ENCODE measurements at places on chromosomes 1 and 21.

DNA sequence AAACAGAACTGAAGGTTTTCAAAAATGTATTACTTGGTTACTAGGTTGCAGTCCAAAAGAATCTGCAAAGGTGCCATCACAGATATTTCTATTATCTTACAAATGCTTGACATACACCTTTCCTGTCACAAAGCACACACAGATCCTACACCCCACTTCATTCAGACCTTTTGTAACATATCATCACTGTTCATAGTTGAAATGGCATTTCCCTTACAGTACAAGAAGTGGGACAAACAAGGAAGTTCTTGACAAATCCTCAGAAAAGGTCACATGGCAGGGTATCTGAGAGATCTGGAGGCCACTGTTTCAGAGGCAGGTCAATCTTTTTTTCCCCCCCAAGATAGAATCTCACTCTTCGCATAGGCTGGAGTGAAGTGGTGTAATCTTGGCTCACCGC lies 21.3 kb downstream of the TOR1AIP2 start:
- no peak for DNase-seq

- no peak for DNase-seq
Observed at GRCh38 chr1:166490437-166490991, 323.7 kb upstream of the FAM78B start.

DNA sequence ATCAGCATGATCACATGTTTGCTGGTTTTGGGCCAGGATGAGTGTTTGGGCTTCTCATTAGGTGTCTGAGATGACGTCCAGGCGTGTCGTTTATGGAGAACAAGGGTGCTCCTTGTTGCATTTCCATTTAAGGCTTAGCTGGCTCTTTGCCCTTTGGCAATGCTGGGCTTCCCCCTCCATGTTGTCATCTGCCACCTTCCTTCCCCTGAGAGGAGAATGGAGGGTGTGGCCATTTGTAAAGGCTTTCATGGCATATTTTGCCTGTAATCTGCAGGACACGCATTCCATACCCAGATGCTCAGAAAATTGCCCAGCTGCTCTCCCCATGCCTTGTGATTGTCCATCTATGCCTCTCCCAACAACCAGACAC lies 27.7 kb downstream of the PKP1 start:
- DNase-seq, result no peak

GRCh38 chr1:44040846-44041245 lies 9.6 kb upstream of the SLC6A9 start:
- DNase-seq, result no peak

DNA sequence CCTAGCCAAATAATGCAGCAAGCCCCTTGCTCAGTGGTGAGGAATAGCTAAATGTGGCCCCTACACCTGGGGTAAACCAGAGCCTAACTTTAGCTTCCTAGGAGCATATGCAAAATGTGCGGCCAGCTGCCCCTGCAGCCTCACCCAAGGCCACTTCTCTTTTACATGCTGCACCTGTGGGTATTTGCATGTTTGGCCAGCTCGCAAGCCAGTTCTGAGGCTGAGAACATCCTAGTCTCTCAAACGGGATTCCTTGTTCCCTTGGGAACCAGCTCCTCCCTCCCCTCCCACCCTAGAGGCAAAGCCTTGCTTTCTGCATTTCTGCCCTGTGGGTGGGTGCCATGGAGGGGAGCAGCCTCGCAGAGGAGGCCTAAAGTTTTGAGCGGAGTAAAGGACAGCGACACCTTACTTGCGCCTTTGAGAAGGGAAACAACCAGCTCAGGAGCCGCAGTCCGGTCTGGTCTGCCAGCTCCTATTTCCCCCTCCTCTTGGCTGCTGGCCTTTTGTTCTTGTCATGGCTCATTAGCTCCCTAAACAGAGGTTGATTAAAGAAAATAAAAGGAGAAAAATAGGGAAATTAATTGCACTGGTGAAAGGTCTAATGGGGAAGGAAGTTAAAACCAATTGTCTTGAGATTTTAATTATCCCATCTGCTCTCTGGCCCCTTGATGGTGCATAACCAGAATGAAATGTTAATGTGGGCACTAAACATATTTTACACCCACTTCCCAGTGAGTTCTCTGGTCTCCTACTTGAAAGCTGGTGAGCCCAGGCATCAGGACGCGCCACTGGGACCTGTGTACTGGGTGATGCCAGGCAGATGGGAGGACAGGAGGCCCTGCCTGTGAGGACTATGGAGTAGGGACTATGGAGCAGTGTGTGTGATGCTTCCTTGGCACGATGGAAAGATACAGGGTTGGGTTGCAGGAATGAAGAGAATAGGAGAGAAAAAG lies 68.7 kb downstream of the TEX35 start:
- no peak for DNase-seq

GRCh38 chr1:30915491-30916230 lies 7.1 kb upstream of the SDC3 start:
- DNase-seq, result no peak

- no peak for DNase-seq
Observed at GRCh38 chr21:27062443-27062842, 95.6 kb upstream of the ADAMTS5 start.

DNA sequence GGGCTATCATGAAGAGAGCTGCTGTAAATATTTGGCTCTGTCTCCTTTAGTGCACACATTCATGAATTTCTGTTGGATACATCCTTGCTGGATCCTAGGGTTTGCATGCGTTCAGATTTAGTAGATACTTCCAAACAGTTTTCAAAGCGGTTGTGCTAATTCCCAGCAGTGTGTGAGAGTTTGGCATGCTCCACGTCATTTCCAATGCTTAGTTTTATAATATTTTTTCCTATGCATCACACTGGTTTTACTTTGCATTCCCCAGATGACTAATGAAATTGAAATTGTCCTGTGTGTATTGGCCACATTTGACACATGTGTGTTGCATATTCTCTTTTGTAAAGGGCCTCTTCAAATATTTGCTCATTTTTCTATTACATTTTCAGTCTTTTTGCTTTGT lies 18.5 kb upstream of the AADACL3 start:
- peak; percentile 73 for DNase-seq

- DNase-seq, result no peak
Observed at GRCh38 chr1:43881415-43881814, 52.2 kb upstream of the ARTN start.

DNA sequence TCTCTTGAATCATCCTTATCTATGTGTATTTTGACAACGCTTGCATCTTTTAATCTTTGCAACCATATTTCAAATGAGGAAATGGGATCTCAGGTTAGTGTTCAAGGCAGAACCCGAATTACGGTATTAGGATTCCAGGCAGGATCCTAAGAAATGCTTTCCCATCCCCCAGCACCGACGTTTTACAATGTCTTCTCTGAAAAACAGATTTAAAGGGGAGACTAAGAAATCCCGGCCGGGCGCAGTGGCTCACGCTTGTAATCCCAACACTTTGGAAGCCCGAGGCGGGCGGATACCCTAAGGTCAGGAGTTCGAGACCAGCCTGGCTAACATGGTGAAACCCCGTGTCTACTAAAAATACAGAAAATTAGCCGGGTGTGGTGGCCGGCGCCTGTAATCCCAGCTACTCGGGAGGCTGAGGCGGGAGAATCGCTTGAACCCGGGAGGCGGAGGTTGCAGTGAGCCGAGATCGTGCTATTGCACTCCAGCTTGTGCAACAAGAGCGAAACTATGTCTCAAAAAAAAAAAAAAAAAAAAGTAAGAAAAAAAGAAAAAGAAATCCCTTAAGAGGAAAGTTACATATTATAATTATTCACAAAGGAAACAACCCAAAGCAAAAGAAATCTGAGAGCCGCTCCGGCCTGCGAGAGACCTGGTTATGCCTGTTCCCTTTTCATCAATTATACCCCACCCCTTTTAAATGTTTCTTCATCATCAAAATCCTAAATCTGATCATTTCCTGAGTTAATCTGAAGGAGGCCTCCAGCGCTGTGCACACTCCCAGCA lies 801 bp upstream of the GORAB start:
- DNase-seq, result no peak

DNA sequence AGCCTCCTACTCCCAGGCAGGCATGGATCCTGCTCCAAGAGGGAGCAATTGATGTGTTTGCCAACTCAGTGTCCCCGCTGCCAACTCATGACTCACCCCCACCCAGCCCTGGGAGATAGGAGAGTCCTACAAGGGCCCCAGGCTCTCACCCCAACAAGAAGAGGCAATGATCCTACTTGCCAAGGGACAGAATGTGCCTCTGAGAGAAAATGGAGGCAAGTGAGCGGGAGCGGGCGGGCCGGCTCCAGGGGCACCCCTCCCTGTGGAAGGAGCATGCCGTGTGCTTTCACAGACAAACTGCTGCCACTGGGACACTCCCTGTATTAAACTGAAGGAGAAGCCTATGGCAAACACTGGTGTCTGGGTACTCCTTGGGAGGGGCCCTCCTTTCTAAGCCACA lies 16.7 kb downstream of the PKP1 start:
- DNase-seq, result no peak

DNA sequence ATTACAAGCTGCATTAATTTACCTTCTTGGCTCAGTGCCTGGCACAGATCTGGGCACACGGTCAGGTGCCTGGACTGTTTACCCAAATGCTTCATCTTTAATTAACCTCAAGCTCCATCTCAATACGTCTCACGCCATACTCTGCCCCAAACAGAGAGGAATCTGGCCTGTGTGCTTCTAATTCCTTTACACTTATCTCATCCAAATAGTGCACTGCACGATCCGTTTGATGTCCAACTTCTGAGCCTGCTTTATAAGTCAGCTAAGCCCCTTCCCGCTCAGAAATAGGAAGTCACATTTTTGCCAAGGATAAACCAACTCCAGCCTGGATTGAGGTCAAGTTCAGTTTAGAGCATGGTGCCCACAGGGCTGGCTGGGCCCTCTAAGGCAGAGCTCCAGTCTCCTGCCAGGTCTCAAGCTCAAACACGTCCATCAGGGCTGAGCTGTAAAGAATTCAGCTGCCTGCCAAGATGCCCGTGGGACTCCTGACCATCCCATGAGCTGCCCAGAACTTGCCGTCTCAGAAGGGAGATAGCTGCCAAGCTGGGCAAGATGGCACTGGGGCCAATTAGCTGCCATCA lies 233.5 kb downstream of the TRABD2B start:
- no peak for DNase-seq

DNA sequence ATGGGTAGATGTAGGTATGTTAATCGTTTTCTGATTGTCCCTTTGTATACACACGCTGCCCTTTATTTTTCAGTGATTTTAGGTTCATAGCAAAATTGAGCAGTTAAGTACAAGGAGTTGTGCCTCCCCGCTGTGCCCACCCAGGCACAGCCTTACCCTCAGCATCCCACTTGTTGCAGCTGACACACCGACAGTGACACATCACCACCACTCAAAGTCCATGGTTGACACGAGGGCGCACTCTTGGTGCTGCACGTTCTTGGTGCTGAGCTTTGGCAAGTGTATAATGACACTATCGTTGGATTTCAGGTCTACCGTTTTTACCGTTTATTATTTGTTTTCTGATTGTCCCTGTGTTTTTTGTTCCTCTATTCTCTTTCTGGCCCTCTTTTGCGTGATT lies 15.6 kb downstream of the C1orf159 start:
- DNase-seq, result no peak

- DNase-seq, result no peak
Observed at GRCh38 chr1:36951761-36952160, 82.6 kb downstream of the GRIK3 start.

DNA sequence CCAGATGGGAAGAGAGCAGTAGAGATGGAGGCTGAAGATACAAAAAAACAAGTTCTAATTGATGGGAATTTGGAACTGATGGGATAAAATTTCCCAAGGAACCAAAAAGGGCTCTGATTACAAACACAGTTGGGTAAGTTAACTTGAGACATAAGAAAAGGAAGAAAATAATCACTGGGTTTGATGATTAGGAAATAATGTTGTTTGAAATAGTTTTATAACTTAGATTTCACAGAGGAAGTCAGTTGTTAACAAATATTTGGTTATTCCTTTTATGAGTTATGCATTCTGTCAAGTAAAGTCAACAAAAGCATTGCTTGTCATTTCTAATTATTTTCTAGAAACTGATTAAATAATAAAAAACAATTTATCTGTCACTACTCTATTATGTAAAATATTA lies 20.4 kb upstream of the SUCO start:
- DNase-seq, result no peak

DNA sequence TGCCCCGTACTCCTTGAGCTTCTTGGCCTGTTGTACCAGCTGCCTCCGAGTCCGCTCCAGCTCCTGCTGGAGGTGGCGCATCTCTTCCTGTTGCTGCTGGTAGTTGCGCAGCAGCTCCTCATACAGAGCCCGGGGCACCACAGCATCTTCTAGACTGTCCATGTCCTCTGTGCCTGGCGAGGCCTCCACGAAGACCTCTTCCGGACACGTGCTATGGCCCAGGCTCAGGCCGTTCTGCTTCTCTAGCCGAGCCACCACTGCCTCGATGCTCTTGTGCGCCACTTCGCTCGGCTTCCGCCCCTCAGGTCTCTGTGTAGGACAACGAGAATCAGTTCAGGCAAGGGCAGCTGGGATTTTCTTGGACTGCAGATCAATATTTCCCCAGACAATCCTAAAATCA lies 17.7 kb downstream of the BEND5 start:
- DNase-seq, result no peak

DNA sequence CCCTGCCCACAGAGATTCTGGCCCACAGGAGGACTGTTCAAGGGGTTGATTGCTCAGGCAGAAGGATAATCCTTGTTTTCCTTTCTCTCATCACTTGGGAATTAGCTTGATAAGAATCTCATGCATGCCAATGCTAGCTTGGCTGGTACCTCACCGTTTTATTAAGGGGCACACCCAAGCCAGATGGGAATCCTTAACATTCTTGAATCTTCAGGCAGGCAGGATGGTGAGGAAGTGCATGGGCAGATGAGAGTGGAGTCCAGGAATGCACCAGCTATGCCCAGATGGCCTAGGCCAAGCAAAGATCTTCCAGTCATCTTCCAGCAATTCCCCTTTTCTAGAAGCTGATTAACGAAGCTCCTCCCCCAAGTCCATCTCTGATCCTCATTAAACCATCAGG lies 4.1 kb upstream of the LCE7A start:
- no peak for DNase-seq

DNA sequence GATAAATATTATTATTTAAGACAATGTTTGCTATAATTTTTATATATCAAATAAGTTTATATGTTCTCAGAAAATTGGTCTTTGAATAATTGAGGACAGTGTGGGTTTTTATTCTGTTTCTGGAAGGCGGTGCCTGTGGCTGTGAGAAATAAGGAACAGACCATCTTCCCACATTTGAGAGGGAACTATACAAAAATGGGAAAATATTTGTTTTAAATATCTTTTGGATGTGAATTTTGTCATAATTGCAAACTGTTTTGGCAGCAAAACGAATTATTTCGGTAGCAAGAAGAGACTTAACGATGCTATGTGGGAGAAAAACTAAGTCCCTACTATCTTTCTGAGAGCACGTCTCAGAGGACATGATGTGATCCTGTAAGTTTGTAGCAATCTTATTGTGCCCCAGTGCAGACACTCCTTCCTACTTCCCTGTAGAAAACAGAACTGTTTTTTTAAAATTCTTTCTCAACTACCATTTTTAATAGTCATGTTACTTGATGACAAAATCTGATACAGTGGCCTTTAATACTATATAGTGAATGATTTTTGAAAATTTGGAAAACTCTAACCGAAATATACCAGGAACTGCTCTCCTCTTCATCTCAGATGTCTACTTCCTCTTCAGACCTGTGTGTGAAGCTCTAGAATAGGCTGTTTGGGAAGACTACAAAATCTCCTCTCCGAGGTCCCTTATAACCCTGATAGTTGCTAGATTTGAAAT lies 25.4 kb downstream of the PTPRC start:
- DNase-seq, result no peak

Data from fibroblast of skin of left quadriceps (primary cell).